ENCODE measurements at places on chromosomes 4 and X.

DNA sequence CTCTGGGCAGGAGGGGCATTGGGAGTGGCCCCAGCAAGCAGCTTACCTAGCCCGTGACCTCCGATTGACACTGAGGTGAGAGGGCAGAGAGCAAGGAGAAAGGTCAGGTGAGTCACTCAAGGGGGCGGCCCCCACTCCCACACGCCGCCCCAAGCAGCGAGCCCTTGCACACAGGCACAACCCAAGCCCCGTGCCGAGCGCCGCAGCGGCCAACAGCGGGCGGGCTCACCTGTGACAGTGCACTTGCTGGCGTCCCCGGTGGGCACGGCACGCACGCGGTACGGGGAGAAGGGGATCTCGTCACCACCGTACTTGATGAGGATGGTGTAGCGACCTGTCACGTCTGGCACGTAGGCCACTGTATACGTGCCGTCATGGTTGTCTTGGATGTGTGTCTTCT, 17.2 kb downstream of the FLNA start:
- no peak for DNase-seq

GRCh38 chrX:13651150-13651549, 1.8 kb upstream of the TCEANC start:
- DNase-seq, result no peak

DNA sequence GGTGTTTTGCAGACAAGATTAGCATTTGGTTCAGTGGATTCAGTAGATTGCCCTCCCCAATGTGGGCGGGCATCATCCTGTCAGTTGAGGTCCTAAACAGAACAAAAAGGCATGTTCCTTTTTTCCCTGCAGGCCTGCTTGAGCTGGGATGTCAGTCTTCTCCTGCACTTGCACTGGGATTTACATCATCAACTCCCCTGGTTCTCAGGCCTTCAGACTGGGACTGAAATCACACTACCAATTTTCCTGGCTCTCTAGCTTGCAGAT, 278.9 kb upstream of the FTHL17 start:
- no peak for DNase-seq

GRCh38 chr4:168765726-168766125, 244.3 kb downstream of the CBR4 start:
- DNase-seq, result no peak

DNA sequence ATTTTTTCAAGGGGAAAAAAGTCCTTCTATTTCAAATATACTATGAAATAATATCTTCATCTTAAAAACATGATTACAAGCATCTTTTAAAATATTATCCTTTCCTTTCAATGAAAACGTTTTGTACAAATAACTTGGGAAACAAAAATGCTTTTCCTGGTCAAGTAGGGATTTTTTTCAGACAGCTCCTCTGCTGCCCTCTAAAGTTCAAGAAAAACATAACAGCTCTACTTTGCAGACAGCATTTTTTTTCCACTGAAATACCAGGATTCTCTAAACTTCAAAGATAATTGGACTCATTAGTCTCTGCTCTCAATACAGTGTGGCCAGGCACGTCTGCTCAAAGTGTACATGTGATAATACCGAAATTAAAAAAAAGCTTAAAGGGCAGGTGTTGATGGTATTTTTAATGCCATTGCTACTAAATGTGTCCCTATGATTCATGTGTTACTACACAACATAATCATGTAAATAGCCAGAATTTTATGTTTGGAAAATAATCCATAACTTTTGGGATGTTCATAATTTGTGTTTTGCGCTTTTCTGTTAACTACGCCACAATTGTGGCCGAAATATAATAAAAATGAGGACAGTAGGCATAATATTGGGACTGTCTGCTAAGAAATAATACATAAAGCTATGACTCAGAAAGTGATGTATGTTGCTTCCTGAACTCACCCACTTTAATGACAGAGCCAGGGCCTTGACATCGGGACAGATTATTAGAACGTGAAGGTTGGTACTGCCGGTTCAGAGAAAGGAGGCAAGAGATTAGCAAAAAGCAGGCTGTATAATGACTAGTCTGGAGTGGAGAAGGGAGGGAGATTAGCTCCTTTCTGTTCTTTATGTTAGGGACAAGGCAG, 478.9 kb downstream of the KCNIP4 start:
- no peak for DNase-seq

DNA sequence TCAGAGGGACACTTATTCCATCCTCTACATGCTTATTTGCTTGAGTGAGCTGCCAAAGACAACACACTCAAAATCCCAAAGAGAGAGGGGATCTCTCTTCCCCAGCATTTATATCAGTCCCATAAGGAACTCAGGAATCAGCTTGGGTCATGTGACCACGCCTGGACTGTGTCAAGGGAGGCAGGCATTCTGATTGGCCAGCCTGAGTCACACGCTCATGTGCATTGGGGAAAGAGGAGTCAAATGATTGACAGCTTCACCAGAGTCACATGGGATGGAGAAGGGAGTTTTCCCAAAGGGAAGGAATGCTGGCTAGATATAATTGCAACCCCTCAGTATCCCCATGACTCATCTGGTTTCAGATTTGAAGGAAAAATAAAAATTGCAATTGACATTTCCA, 49.0 kb downstream of the RWDD4 start:
- no peak for DNase-seq

GRCh38 chr4:1328267-1329155, 18.5 kb upstream of the UVSSA start:
- DNase-seq, result no peak

- no peak for DNase-seq
Measured at GRCh38 chr4:13615161-13615560, 12.4 kb downstream of the BOD1L1 start.

DNA sequence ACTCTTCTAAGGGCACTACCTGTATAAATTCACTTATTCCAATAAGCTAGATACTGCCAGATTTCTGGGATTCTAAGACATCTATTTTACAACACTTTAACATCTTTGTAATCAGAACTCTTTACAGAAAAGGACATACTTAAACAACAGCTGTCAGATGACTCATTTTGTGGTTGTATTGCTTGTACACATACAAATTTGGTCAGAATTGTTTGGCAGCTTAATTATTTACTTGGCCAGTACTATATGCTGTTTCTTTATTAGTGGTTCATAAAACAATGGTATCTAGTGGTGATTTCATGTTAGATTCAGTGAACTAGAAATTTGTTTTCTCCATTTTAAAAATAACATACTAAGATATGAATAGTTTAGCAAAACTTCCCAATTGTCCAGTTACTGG, 27.2 kb downstream of the PALLD start:
- DNase-seq, result no peak
